ENCODE measurements at places on chromosomes 12 and 14.
A peak's percentile ranks its signal among the peaks of the same experiment; 100 is the strongest.

GRCh38 chr12:1592444-1593173 is 1.8 kb downstream of the FBXL14 start:
- DNase-seq, result peak; percentile 73

- peak; percentile 43 for DNase-seq
These were observed 1.6 kb downstream of the MLEC start for GRCh38 chr12:120688527-120689071.

- no peak for DNase-seq
These were observed 245.8 kb downstream of the AACS start for GRCh38 chr12:125311050-125311449.

DNA sequence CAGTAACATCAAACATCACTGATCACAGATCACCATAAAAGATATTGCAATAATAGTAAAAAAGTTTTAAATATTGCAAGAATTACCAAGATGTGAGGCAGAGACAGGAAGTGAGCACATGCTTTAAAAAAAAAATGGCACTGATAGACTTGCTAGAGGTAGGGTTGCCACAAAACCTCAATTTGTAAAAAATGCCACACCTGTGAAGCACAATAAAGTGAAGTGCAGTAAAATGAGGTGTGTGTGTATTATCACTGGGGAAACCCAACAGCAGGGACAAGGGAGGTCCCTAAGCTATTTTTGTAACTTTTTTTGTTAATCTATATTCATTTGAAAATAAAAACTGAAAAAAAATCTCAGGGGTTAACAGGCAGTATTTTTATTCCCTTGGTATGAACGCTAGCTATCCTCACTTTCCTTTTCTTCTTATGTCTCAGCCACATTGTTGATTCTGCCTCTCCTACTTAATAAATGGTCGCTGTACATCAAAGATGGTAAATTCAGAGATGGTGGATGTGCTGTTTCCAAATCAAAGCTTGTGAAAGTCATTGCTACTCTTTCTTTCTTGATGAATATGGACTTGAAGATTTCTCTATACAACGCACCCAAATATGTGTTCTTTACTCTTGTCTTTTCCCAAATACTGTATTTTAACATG is 14.0 kb upstream of the KLRD1 start:
- no peak for DNase-seq

GRCh38 chr12:44017216-44017615 is 181.3 kb downstream of the TMEM117 start:
- DNase-seq, result no peak

DNA sequence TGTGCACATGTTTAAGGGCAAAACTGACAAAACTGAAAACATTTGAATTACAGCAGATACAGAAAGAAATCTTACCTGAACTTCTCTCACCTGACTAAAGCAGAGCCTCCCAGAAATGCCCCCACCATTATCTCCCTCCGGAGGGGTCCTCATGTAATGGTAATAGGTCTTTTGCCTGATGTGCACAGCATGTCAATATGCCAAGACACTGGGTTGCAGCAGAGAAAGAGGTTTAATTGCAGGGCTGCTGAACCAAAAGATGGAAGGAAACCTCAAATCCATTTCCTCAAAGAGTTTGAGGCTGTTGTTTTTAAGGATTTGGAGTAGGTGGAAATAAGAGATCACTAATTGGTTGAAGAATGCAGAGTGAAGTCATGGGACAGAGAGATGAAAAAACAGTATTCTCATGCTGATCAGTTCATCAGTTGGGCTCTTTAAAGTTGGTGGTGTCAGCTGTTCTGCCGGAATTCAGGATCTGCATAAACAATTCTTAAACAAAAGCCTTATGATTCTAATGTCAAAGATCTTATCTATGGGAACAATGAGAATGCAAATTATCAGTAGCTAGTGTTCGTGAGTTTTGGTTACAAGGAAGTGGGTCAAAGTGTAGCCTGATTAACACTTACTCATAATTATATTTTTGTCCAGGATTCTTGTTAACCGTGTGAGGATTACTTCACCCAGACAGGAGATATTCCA is 18.2 kb downstream of the ANG start:
- DNase-seq, result peak; percentile 54

DNA sequence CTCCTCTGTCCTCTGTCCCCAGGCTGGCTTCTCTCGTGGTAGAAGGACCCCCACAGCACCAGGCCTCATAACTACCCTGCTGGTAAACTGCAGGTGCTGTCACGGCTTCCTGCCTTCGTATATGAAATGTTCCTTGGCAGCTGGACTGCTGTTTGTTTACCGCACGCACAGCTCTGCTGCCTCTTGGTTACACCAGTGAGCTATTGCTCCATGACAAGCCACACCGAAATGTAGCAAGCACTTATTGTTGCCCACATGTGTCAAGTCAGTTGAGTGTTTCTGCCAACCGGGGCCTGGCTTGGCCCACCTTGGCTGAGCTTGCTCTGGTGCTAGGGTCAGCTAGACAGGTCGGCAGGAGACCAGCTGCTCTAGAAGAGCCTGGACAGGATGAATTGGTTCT is 21.7 kb upstream of the TCL1B start:
- no peak for DNase-seq

GRCh38 chr12:75823475-75823874 is 208.1 kb downstream of the PHLDA1 start:
- peak; percentile 81 for DNase-seq

DNA sequence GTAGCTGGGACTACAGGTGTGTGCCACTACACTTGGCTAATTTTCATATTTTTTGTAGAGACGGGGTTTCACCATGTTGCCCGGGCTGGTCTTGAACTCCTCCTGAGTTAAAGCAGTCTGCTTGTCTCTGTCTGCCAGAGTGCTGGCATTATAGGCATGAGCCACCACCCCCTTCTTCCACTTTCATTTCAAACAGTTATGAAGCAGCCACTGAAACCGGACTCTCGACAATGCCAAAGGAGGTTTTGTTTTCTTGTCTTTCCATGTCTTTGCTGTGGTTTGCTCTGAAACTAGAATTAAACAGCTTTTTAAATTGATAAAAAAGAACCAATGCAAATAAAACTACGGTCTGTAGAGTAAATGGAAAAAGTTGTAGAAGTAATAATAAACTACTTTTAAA is 30.4 kb downstream of the RAP1B start:
- DNase-seq, result no peak

- no peak for DNase-seq
These were observed 6.1 kb upstream of the KRT72 start for GRCh38 chr12:52607314-52607713.
